ENCODE measurements at places on chromosomes 4 and X.
A peak's percentile ranks its signal among the peaks of the same experiment; 100 is the strongest.

DNA sequence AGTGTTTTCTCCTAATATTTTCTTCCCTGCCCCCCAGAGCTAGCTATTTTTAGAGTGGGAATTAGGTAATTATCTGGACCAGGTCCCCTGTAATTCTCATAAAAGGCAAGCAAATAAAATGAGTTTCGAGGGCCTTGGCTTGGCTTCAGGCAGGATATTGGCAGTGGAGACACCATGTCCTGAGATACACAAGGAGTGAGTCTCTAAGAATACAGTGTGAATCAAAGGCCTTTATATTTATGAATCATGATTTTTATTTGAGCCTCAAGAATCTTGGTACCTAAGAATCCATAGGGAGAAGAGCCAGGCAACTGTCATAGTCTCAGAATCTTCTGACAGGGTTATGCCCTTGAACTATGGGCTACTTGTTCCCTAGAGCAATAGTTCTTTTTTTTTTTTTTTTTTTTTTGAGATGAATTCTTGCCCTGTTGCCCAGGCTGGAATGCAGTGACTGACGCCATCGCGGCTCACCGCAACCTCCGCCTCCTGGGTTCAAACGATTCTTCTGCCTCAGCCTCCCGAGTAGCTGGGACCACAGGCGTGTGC, 205.4 kb downstream of the LDB2 start:
- no peak for DNase-seq
- no peaks in the 10 kb centered on the region for H3K4me1 ChIP-seq
- H3K36me3 ChIP-seq = no peaks in the 10 kb centered on the region
- H3K4me3 ChIP-seq = no peak overlapping the region
- H3K27me3 ChIP-seq = no peaks in the 10 kb centered on the region

GRCh38 chrX:110414679-110415439, 56.2 kb downstream of the RTL9 start:
- no peaks in the 10 kb centered on the region for H3K36me3 ChIP-seq
- H3K27me3 ChIP-seq = peaks cover 12% of the 10 kb centered on the region
- peaks cover 7% of the 10 kb centered on the region for H3K4me1 ChIP-seq
- H3K27ac ChIP-seq = no peak overlapping the region
- H3K4me3 ChIP-seq = no peak overlapping the region
- peak; percentile 48 for DNase-seq

GRCh38 chrX:38095971-38096529, 89.7 kb downstream of the SYTL5 start:
- H3K27ac ChIP-seq = no peak overlapping the region
- no peaks in the 10 kb centered on the region for H3K4me1 ChIP-seq
- H3K4me3 ChIP-seq = no peak overlapping the region
- peaks cover 4% of the 10 kb centered on the region for H3K27me3 ChIP-seq
- peak; percentile 2 for DNase-seq

DNA sequence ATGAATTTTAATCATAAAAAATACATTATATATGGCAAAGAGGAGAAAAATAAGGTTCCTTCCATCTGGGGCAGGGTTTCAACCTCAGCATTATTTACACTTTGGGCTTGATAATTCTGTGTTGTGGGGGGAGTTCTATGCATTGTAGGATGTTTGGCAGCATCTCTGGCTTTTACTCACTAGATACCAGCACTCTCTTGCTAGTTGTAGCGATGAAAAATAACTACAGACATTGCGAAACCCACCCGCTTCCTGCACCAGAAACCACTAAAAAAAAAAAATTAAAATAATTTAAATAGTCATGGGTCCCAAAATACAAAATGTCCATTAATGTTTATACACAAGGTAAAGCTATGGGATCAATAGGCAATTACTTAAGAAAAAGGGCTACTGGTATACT, 52.7 kb downstream of the PPP3CA start:
- no peaks in the 10 kb centered on the region for H3K36me3 ChIP-seq
- no peak overlapping the region for H3K27ac ChIP-seq
- no peak overlapping the region for H3K4me3 ChIP-seq
- H3K4me1 ChIP-seq = peaks cover 3% of the 10 kb centered on the region
- no peaks in the 10 kb centered on the region for H3K27me3 ChIP-seq

DNA sequence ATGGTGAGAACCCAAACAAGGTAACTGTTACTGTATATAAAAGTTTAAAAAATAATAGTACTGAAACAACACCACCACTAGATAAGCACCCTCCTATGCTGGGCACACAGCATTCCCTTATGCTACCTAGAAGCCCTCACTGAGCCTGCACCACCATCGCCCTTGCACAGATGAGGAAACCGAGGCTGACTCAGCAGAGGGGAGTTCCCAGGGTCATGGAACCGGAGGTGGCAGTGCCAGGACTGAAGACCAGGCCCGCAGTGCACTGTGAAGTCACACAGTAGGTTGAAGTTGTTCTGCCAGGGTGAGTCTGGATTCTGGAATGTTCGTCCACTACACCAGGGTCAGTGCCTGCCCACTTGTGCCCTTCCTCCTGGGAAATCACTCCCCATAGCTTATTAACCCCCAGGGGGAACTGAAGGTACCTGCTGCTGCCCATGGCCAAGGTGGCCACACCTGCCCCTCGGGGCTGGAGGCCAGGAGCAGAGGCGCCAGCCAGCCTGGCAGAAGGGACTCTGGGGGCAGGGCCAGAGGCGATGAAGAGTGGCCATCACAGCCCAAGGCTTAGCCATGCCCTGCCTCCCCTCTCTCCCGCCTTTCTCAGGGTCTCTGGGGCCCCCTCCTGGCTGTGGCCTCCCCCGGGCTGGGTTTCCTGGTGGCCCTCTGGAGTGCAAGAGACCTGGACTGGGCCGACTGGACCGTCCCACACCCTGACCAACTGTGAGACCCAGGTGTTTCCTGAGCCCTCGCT, 15.1 kb upstream of the ABLIM2 start:
- H3K4me1 ChIP-seq = peaks cover 4% of the 10 kb centered on the region
- DNase-seq = no peak
- H3K36me3 ChIP-seq = no peaks in the 10 kb centered on the region
- no peak overlapping the region for H3K4me3 ChIP-seq
- no peak overlapping the region for H3K27ac ChIP-seq

GRCh38 chrX:17737986-17738713, 857 bp downstream of the SCML1 start:
- no peaks in the 10 kb centered on the region for H3K4me1 ChIP-seq
- H3K36me3 ChIP-seq = no peaks in the 10 kb centered on the region
- H3K4me3 ChIP-seq = peak overlapping the region; percentile 68
- H3K27ac ChIP-seq = peak overlapping the region; percentile 29
- DNase-seq = peak; percentile 51
- no peaks in the 10 kb centered on the region for H3K27me3 ChIP-seq

GRCh38 chr4:137608085-137608484, 75.8 kb upstream of the PCDH18 start:
- peak; percentile 32 for DNase-seq
- peaks cover 2% of the 10 kb centered on the region for H3K4me1 ChIP-seq
- no peak overlapping the region for H3K4me3 ChIP-seq
- no peaks in the 10 kb centered on the region for H3K36me3 ChIP-seq
- H3K27me3 ChIP-seq = no peaks in the 10 kb centered on the region

- no peak overlapping the region for H3K4me3 ChIP-seq
- no peaks in the 10 kb centered on the region for H3K36me3 ChIP-seq
- no peak for DNase-seq
- no peaks in the 10 kb centered on the region for H3K27me3 ChIP-seq
- H3K27ac ChIP-seq = no peak overlapping the region
- peaks cover 4% of the 10 kb centered on the region for H3K4me1 ChIP-seq
These were observed 9.9 kb upstream of the MID1 start for GRCh38 chrX:10630320-10630719.

- no peaks in the 10 kb centered on the region for H3K4me1 ChIP-seq
- H3K4me3 ChIP-seq = no peak overlapping the region
- no peak overlapping the region for H3K27ac ChIP-seq
- no peaks in the 10 kb centered on the region for H3K36me3 ChIP-seq
- DNase-seq = peak; percentile 16
These were observed 803.0 kb downstream of the DMD start for GRCh38 chrX:32408389-32408788.

- DNase-seq = peak; percentile 65
- no peak overlapping the region for H3K27ac ChIP-seq
- peaks cover 33% of the 10 kb centered on the region for H3K27me3 ChIP-seq
These were observed 4.5 kb downstream of the NBDY start for GRCh38 chrX:56733459-56734046.

DNA sequence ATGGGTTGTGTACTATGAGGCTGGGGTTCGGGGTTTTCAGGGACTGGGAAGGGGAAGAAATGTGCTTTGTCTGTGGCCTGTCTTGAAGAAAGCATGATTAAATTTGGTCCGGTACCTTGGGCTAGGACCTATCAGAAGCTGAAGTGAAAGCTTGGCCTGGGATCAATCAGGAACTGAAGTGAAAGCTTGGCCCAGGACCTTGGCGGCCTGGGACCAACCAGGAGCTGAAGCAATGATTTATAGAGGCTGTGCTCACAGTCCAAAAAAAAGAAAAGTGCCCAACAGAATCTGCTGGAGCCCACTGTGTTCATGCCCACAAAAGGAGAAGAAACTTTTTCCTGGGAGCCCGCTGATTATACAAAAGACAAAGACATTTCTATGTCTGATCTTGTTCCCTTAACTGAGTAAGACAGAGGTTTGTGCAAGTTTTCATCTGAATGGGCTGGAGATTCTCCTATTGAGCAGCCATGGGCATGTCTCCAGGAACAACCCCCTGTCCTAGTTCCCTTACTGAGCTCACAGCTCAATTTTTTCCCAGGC, 1427.9 kb downstream of the FAM133A start:
- no peaks in the 10 kb centered on the region for H3K27me3 ChIP-seq
- DNase-seq = no peak
- no peaks in the 10 kb centered on the region for H3K36me3 ChIP-seq

DNA sequence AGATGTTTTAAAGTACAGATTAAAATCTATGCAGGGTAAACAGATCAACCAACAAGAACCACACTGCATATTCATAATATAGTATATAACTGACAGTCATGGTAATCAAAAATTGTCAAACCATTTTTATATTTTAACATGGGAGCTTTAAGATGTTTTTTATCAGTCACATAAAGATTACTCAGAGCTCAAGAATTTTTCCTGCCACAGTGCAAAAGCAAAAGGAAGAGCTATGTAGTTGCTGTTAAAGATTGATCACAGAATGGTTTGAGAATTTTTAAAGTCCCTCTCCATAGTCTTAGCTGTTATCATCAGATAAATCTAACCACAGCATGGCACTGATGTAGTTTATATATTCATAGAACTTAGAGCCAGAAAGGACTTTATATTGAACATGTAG, 8.5 kb downstream of the RAB9B start:
- DNase-seq = peak; percentile 0
- no peaks in the 10 kb centered on the region for H3K36me3 ChIP-seq
- peak overlapping the region; percentile 54 for H3K27ac ChIP-seq
- H3K4me1 ChIP-seq = no peaks in the 10 kb centered on the region
- no peaks in the 10 kb centered on the region for H3K27me3 ChIP-seq

GRCh38 chr4:137610960-137611359, 78.7 kb upstream of the PCDH18 start:
- H3K27ac ChIP-seq = no peak overlapping the region
- H3K4me3 ChIP-seq = peak overlapping the region; percentile 69
- peak; percentile 41 for DNase-seq
- H3K36me3 ChIP-seq = no peaks in the 10 kb centered on the region
- no peaks in the 10 kb centered on the region for H3K4me1 ChIP-seq
- H3K27me3 ChIP-seq = no peaks in the 10 kb centered on the region

GRCh38 chrX:6885396-6885795, 262.1 kb upstream of the STS start:
- no peaks in the 10 kb centered on the region for H3K4me1 ChIP-seq
- no peaks in the 10 kb centered on the region for H3K36me3 ChIP-seq
- no peak for DNase-seq
- no peak overlapping the region for H3K4me3 ChIP-seq
- H3K27ac ChIP-seq = no peak overlapping the region

DNA sequence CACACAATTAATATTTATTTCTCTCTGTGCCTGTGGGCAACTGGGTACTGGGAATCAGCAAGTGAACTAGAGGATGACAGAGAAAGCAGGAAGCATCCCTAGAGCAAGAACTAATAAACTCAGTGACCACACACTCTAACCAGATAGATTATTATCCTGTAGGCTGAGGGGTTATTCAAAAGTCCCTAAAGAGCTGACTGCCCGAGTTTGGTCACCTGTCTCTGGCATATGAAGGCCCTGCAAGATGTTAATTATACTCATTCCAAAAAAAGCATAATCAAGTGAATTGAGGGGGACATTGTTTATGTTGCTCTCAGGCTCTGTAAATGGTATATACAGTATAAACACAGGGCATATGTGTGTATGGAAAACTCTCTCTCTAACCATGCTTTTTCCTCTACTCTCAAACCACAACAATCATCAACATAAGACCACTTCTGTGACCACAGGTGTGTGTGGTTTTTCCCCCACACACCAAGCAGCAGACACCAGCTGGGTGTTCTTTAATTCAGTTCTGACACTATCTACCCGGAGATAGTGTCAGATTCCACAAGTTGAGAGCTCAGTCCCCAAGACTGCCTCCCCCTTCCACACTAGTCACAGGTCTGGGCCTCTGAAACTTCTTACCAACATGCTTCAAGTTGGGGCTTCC, 6.2 kb upstream of the HPSE start:
- no peak for DNase-seq
- H3K4me3 ChIP-seq = no peak overlapping the region
- no peak overlapping the region for H3K27ac ChIP-seq
- H3K27me3 ChIP-seq = peaks cover 2% of the 10 kb centered on the region
